ENCODE measurements at places on chromosomes 3 and 15.

GRCh38 chr15:50890751-50891150 is 17.7 kb upstream of the AP4E1 start:
- no peak for DNase-seq

GRCh38 chr15:70701891-70702568 is 61.3 kb downstream of the UACA start:
- no peak for DNase-seq

- no peak for DNase-seq
Measured at GRCh38 chr3:42425736-42426407, 15.5 kb upstream of the LYZL4 start.

- no peak for DNase-seq
Measured at GRCh38 chr3:109114746-109115145, 3.2 kb downstream of the MORC1 start.

DNA sequence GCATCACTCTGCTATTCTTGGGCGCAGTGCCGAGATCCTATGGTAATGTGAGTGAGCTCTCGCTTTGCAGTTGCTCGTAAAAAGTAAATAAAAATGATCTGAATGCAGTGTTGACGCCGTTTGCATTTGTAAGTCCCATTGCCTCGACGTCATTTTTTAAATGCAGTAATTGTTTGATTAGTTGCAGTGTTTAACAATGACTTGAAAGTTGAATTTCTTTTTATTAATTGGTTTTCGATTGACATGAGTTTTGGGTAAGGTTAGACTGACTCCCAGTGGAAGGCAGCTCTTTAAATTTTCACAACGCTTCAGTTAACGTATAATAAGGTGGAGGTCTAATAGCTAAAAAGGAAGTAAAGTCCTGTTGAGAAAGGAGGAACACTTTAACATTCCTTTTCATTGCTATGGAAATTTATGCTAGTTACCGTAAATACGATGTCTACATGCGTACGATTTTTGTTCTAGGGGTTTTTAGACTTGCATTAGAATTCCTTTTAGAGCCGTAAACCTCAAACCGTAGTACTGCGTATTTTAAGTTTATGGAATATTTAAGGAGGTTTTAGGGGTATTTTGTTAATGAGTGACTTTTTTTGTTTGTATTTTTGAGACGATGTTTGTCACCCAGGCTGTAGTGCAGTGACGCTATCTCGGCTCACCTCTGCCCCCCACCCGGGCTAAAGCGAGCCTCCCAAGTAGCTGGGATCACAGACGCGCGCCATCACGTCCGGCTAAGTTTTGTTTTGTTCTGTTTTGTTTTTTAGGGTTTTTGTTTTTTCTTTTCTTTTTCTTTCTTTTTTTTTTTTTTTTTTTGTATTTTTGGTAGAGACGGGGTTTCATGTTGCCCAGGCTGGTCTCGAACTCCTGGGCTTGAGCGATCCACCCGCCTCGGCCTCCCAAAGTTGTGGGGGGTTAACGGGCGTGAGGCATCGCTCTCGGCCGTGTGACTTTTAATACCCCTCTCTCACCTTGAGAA is 1.4 kb downstream of the MORF4L1 start:
- no peak for DNase-seq

GRCh38 chr15:50628421-50628820 is 58.2 kb downstream of the TRPM7 start:
- DNase-seq: no peak

Data from stimulated activated CD8-positive, alpha-beta memory T cell treated with anti-CD3 and anti-CD28 coated beads, Interleukin-12 subunit alpha, Interleukin-12 subunit beta, amount 100 ng/mL, for 4 hours (primary cell).